ENCODE measurements at places on chromosomes 12 and 14. TPM values are rescaled to one million over a fixed set of nuclear protein-coding genes. Genes with fewer than 3 reads are reported as not detected.

Gene TAS2R20
- 3.0 TPM for total RNA-seq

Gene ALDH2
- 138 TPM for total RNA-seq

Gene C14orf180
- not detected for total RNA-seq

Gene LBHD2
- not detected for total RNA-seq

Gene SERPINA9
- not detected for total RNA-seq

Data from upper lobe of left lung (tissue), 6 donors.